DMS 273 treated with DMSO at 0.1 percent for 48 hours (cell line): ENCODE measurements at places on chromosomes 5 and 9.
A peak's percentile ranks its signal among the peaks of the same experiment; 100 is the strongest.

GRCh38 chr5:97124335-97124734, 18.1 kb downstream of the LIX1 start:
- no peak for DNase-seq

GRCh38 chr9:749716-750115, 91.8 kb upstream of the DMRT1 start:
- DNase-seq = no peak

DNA sequence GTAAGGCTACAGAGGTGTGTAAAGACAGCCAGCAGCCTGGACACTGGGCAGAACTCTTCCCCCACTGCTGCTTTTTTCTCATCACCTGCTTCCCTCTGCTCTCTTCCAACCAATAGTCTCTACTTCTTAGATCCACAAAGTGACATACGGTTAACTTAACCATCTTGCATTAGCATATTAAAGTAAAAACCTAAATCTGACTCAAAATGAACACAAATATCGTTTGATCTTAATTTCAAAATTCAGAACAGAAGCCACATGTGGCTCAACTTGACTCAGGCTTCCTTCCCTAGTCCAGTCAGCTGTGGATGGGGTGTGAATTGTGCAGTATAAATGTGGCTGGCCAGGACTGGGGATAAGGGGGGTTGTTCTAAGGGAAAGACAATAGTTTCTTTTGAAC, 114.3 kb downstream of the STARD4 start:
- DNase-seq = no peak

GRCh38 chr9:13166996-13167395, 112.5 kb downstream of the MPDZ start:
- no peak for DNase-seq

GRCh38 chr9:89407070-89407469, 88.8 kb downstream of the SECISBP2 start:
- DNase-seq = no peak

DNA sequence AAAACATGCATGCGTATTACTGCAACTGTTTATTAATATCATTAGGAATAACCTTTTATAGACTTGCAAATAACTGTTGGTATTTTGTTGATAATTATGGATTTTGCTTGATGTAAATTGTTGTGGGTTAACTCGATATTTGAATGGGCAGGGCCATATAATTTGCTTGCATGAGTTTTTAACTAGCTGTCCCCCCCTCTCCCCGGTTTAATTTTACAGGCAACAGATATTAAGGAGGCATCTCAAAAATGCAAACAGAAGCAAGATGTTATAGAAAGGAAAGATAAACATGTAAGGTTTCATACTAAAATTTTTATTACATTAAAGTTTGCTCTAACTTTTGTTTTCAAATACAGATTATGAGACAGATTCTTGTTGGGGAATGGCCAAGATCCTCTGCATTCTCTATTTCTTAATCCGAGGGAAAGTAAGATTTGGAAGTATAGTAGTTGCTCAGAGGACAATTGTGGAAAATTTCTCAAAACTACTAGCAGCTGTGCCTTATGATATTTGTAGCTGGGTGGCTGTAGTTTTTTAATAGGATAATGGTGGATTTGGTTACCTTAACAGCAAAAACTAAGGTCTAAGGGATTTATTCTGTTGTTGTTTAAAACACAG, 27.3 kb downstream of the SMC5 start:
- DNase-seq = no peak

GRCh38 chr9:122251351-122251750, 13.3 kb downstream of the RBM18 start:
- no peak for DNase-seq

DNA sequence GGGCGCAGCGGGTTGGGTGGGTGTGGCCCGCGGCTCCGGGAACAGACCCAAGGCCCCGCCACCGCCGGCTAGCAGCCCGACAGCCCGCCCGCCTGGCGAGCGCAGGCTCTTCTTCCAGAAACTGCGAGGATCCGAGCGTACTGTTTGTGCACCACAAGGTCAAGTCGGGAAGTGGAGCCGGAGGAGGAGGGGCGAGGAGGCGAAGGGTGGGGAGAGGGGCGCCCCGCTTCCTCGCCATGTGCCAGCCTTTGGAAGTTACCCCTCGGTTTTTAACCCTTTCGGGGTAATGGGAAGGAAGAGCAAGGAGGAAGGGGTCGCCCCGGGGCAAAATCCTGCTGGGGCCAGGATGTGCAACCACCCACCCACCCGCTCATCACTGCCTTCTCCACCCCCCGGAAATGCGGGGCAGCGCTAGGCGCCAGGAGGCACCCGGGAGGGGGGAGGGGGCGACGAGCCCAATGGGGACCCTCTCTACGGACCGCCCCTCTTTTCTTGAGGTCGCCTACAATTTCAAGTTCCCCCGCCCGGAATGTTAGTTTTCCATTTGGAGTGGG, 1.1 kb upstream of the JADE2 start:
- peak; percentile 45 for DNase-seq

DNA sequence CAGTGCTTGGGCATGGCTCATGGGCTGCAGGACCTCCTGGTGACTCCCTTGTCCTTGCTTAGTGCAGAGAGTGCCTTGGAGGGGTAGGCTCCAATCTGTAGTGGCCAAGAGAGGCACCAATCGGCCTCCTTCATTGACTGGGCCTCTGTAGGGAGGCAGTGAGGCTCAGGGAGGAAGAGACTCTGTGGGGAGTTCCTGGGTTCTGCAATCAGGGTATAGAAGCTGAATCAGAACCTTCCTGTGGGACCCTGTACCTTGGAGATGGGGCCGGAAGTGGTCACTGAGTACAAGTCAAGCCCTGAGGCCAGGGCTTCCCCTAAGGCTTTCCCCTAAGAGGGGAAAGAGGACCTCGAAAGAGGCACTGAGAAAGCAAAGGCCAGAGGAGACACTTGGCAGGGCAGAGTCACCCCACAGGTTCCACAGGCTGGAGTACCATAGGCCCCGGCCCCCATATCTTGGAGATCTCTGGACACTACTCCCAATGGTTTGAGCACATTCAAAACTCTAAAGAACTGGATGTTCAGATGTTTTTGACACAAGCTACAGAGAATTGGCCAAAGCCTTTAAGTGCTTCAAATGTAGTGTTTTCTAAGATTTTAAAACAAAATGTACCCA, 190.5 kb downstream of the HSPA4 start:
- no peak for DNase-seq

- DNase-seq = no peak
Measured at GRCh38 chr9:107215381-107215780, 67.7 kb upstream of the RAD23B start.

- no peak for DNase-seq
Measured at GRCh38 chr5:172735141-172735831, 35.7 kb downstream of the DUSP1 start.

- no peak for DNase-seq
Measured at GRCh38 chr9:108389056-108389455, 466.7 kb downstream of the ACTL7B start.

DNA sequence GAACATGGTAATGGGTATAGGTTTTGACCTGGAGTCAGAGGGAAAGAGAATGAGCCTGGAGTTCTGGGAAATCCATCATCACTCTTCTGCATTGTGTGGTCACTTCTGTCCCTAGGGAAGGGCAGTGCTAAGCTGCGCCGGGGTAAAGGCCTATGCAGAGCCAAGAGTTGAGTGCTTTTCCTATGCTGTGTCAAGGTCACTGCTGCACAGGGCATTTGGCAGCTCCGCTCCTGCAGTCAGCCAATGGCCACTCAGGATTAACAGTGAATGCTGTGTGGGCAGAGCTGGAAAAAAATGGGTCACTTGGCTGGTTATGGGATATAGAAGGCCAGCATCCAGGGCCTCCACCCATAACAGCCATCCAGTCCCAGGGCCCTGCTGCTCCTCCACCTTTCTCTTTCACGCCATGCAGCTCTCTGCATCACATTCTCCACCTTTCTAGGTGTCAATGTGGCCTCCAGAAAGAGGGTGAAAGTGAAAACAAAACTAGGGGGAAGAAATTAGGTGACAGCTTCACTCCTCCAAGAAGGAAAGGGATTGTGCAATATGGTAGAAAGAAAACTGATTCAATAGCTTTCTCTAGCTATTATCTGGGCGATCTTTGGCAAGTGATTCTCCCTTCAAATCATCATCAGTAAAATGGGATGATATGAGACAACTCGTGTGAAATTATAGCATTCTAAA, 279.3 kb upstream of the ANKRD55 start:
- DNase-seq = no peak

DNA sequence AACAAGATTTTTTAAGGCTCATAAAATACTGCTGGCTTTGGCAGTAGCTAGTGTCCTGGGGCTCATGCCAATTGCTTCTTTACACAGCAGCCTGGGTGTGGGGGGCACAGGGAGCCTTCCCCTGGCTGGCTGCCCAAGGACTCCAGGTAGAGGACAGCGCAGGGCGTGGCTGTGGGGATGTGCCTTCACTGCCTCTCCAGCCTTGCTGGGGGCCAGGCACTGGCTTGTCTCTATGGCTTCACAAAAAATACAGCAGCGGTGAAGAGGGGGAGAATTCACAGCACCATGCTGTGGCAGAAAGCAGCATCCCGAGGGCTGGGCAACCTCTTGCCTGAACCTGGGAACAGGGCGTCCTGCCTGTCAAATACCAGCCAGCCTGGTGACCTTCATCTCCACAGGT, 57.4 kb downstream of the DAP start:
- no peak for DNase-seq

- DNase-seq = peak; percentile 30
Measured at GRCh38 chr5:146565764-146566367, 49.9 kb upstream of the GPR151 start.

DNA sequence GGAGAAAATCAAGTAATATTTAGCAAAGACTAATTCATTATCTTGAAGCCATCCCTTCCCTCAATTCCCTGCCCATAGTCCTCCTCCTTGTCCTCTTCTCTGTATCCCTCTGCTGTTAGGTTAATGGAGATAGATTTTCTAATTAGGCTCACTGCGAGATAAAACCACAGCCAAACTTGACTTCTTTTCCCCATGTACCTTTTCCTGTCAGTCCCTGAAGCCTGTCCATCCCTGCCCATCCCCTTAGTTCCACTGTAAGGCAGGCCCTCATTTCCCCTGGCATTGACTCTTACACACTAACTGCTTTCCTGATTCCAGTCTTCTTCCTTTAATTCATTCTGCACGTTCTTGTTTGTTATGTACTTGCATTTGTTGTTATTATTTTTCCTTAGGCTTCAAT, 1.2 kb downstream of the TLR4 start:
- DNase-seq = no peak

DNA sequence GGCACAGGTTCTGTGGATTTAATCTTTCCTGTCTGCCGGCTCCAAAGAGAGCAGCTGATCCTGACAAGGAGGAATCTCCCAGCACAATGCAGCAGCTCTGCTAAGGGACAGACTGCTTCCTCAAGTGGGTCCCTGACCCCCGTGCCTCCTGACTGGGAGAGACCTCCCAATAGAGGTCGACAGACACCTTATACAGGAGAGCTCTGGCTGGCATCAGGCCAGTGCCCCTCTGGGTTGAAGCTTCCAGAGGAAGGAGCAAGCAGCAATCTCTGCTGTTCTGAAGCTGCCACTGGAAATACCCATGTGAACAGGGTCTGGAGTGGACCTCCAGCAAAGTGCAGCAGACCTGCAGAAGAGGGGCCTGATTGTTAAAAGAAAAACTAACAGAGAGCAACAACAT, 630.2 kb upstream of the FTMT start:
- DNase-seq = no peak

- DNase-seq = no peak
Measured at GRCh38 chr9:86178503-86178902, 79.1 kb upstream of the GOLM1 start.

DNA sequence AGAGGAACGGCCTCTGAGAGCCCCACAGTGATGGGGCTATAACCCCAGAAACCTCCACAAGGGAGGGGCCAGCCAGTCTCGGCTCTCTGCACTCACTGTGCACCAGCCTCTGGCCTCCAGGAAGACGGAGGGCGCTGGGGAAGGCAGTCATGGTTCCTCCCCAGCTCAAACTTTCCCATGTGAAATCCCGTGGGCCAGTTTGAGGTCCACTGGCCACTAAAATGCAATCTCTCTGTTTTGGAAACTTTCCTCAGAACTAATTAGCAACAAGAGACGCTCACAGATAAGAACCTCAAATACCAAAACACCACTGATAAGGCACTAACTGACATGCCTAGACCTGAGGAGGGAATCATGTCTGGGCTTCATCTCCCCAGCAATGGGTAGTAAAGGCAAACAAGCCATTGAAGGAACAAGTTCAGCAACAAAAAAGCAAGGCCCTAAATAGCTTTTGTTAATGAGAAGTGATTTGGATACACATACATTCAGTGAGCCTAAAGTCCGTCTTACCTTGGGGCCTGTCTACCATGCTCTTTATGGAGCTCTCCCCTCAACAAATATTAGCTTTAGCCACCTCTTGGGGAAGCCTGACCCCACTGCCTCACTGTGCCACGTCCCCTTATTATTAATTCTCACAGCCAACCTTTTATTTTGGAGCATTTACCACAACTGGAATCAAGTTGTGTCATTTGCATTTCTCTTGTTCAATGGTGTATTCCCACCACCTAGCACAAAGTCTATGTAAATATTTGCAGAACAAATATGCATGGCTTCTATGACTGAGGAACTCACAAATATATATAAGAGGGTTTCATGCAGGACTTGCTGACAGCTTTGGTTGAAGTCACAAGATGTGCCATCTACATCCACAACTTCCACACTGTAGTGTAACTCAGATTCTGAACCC, 56.1 kb upstream of the GLRX start:
- DNase-seq = peak; percentile 36

DNA sequence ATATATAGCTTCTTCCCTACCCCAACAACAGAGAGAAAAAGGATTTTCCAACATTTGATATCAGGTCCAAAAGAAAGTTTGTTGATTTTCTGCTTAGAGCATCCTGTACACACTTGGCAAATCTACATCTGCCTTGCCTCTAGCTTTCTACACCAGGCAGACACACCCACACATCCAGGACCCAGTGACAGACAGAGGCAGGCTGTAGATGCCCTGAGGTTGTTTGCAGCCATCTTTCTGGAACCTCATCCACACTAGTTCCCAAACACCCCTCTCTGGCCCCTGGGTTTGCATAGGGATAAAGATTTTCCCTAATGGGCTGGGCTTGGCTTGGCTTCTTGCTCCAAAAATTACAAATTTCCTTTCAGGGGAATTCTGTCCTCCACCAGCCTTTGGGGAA, 138.2 kb upstream of the FST start:
- DNase-seq = no peak

DNA sequence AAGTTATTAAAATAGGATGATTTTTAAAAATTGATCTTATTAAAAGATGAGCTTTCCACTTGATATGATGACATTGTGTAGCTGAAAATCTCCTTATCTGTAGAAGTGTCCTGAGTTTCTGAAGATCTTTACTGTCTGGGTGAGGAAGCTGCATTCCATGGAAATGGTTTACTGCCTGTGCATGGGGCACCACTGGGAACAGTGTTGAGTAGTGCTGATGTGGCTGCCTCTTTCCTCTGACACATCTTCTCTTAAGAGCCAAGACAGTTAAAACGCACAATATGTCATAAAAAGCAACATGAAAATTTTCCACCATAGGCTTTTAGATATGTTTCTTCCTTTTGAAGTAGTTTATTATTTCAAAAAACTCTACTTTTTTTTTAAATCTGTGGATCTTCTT, 24.6 kb downstream of the SECISBP2 start:
- no peak for DNase-seq
